ENCODE measurements at places on chromosomes 2 and 18.

- DNase-seq: no peak
These were observed 105.6 kb downstream of the MAPK4 start for GRCh38 chr18:50665519-50665918.

DNA sequence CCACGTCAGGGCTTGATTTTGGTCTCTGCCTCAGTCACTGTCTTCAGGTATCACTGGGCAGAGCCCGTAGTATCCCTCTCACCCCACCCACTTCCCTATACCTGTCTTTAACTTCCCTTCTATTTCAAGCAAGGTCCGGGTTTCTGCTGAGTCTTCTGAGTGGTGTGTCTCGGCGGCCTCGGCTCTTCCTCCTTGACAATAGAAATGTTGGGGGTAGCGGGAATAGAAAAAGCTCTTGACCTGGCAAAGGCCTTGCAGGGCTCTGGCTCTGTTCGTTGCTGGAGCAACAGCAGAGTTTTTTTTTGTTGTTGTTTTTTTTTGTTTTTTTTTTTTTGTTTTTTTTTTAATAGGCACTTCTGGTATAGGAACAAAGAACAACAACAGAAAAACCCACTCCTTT, 16.0 kb upstream of the IGFBP5 start:
- no peak for DNase-seq

- DNase-seq: no peak
These were observed 630.1 kb upstream of the PIK3C3 start for GRCh38 chr18:41324934-41325333.

DNA sequence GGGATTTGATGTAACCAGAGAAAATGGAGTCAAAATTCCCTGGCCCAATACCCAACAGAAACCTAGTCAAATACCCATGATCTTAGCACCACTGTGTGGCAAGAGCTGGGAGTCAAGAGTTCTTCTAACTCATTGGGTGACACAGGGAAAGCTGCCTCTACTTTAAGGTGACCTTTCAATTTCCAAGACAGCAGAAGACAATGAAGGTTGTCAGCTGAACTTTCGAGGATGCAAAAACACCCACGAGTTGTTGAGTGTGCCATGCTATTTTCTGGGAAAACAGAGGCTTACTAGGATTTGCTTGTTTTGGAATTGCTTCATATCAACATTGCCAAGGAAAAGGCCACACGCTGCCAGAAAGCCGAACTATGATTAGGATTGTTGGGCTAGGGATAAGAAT, 61.6 kb upstream of the CYRIA start:
- no peak for DNase-seq

GRCh38 chr2:234306426-234307173, 190.3 kb downstream of the ARL4C start:
- DNase-seq: no peak

GRCh38 chr2:101540518-101540917, 65.6 kb upstream of the RFX8 start:
- DNase-seq: no peak

DNA sequence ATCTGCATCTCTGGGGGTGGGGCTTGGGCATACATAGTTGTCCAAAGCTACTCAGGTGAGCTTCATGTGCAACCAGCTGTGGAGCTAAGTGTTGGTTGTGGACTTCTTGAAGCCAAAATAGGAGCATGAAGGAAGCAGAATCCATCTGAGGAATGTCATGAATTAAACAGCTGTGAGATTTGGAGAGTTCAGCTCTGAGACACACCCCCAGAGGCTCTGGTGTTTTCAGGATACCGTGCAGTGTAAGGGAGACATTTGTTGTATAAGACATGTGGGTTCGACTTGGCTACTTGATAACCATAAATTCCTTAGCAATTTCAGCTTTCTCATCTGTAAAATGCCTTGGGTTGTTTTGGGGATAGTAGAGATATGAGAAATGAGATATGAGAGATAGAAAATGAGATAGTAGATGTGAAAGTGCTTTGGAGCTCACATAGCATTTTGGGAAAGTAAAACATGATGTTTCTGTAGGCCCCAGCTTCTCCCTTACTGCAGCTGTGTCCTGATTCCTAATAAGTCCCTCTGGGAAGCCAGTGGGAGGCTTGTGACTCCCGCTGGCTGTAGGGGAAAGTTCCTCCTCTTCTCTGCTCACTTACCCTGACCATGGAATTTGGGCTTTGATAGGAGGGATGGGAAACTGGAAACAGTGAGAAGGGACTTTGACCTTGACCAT, 50.0 kb downstream of the DPYSL5 start:
- no peak for DNase-seq

DNA sequence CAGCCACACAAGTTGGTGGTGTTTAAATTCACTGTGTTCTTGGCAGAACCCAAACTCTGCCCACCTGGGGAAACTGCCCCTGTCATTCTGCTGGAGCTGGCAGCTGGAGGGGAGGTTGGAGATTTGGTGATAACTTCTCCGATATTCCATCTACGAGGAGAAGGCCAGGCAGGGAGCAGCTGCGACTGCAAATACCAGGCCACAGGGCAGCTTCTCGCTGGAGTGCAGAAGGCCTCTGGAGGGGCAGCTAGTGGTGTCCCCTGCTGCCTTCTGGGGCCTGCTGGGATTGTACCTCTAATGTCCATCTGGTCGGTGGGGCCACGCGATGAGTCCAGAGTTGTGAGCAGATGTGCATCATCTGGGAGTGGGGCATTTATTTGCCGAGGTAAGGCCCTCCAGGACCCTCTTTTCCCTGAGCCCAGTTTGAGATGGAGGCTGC, 98.9 kb downstream of the ACKR3 start:
- no peak for DNase-seq

DNA sequence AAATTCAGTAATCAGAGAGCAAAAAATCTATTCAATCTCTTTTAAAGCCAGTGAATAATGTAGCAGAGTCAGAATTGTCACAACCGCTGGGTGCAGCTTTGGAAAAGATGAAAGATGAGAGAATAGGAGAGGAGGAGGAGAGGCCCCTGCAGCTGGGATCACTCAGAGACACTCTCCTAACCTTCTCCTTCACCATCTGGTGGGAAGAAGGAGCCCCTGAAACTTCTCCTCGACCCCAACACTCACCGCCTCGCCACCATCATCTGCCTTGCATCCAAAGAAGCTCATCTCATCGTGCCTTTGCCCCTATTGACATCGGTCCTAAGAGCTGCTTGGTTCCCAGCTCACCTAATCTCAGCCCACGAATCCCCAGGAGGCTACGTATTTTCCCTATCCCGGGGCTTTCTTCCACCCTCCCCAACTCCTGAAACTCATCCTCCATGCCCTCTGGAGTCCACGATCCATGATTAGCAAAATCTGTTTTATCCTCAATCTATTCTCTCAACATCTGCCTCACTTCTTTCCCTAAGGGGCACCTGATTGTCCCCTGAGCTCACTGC, 58.5 kb downstream of the PKDCC start:
- DNase-seq: no peak

All from GM12864 (cell line).